Activated naive CD8-positive, alpha-beta T cell treated with anti-CD3 and anti-CD28 coated beads for 36 hours (primary cell): ENCODE measurements at places on chromosomes 4 and X. TPM values are rescaled to one million over a fixed set of nuclear protein-coding genes. Genes with fewer than 3 reads are reported as not detected.

The ARHGAP10 gene
- 6.1 TPM for total RNA-seq

DNA sequence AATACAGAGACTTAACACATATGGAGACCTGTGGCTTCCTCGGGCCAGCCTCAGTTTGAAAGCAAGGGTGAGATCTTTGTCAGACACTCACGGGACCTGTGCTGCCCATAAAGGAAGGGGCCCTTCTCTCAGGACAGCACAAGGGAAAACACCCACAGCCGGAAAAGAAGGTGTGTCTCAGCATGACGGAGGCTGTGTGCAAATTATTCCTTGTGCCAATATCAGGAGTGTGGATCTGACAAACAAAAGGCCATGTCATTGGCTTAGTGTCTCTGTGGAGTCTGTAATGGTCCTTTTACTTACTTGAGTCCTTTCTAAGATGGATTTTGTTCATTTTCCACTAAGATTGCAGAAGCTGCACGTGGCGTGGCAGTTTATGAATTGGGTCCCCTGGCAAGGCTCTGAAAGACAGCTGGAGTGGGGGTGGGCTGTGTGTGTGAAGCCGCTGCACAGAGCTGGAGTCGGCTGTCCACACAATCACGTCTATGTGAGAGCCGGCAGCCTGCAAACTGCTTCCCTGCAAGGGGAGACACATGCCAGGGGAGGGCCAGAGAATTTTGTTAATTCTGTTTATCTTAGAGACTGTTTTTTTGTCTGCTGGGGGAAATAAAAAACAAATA, 1.9 kb downstream of the ENPP6 start:
- DNase-seq = no peak

DNA sequence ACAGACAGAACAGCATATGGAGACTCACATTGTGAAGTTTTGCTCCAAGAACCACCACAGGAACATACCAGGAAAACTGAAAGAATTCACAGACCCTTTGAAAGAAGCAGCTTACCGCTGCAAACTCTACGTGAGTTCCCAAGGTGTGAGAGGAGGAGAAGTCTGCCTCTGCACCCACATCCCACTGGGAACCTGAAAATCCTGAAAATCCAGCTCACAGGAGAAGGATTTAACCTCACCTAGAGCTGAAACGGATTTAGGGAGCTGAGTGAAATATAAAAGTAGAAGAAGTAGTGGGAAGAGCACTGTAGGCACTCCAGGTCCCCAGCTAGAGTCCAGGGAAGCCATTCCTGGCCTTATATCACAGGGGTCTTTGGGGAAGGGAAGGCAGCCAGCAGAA, 80.0 kb downstream of the FHIP1A start:
- DNase-seq = no peak

DNA sequence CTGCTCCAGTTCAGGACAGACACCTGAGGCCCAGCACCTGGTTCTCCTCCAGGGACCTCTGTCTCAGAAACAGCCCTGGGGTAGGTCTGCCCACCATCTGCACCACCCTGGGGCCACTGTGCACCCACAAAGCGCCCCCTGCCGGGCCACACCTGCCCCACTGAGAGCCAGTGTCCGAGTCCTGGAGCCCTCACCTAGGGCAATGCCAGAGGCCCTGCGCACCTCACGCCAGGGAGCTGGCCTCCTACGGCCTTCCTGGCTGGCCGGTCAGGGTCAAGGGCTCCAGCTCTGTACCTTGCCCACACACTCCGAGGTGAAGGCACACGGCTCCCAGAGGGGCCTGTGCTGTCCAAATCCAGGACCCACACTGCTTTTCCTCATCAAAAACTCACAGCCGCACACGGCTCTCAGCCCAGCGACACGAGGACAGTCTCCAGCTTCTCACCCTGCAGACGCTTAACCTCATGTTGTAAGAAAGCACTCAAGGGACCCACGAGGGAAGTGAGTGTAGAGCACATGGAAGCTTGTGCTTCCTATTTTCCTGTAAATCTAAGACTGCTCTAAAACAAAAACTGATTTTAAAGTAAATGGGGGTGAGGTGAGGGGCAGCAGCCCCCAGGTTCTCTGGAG, 5.4 kb downstream of the CTBP1 start:
- no peak for DNase-seq

DNA sequence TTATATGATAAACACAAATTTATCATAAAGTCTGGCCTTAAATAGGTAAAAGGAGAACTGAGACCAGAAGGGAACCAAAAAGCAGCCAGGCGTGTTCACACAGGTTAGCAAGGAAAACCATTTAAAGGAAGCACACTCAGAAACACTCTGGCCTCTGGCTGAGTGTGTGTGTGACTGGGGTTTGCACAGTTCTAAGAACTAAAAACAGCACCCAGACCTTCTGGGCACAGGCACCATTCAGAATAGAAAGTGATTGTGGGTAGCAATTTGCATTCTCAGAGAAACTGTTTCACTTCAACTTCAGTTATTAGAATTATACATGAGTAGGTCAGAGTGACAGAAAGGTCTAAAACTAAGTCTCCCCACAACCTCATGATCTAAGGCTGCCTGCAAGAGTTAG, 10.0 kb downstream of the GPR82 start:
- DNase-seq = peak; percentile 19

The CAPN6 gene
- not detected for total RNA-seq

DNA sequence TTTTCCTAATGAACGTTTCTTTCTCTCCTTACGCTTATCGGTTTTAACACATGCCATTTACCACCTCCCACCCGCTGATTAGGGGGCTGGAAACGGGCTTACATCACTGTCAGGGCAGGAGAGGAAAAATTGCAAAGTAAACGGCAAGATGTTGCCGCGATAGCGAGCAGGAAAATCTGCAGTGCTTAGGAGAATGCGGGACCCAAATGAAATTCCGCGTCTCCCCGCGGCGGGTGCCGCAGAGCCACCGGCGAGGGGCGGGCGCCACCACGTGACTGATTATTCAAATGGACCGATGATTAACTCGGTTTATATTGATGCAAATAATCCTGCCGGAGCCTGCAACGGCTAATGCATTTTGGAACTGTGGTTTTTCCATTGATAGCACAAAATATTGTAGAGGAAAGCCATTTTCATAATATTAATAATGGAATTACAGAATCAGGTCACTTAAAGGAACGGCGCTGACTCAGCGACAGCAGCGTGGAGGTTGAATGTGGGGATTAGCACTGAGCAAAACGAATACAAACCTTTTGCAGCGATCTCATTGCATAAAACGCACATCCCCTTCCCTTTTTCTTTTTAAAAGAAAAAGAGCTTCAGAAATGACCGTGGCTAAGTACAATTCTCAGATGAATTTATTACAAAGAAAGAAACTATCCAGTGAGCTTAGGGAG, 224.2 kb downstream of the STIM2 start:
- peak; percentile 14 for DNase-seq

GRCh38 chr4:40940317-40940741, 190.6 kb downstream of the NSUN7 start:
- DNase-seq = no peak

GRCh38 chr4:152944666-152945320, 8.7 kb downstream of the FHDC1 start:
- DNase-seq = no peak

The SLC2A9 gene
- 1.1 TPM for total RNA-seq

The KLB gene
- total RNA-seq = not detected

DNA sequence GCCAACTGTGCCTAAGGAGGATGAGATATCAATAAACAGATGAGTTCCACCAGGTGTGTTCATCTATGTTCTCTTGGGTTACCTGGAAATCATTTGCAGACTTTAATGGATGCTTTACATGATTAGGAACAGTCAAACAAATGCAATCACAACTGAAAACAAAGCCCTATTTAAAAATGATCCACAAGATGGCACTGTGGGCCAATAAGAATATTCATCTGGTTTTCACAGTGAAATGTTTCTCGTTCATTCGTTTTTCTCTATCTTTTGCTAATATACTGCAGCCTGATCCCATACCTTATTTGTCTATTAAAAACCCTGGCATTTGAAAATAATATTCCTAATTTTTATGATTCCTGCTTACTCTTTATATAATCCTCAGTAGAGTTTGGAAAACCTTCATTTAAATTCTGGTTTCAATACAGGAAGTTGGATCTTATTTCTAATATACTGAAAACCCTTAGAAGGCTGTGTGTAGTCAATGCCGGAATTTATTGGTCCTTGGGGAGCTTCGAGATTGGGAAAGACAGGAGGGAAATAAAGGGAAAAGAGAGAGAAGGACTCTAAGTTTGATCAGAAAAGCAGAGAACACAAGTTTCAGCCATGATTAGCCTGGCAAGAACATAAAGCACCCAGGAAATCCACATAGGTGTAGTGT, 63.8 kb upstream of the TAPT1 start:
- DNase-seq = no peak

The FAM53A gene
- 0.82 TPM for total RNA-seq

DNA sequence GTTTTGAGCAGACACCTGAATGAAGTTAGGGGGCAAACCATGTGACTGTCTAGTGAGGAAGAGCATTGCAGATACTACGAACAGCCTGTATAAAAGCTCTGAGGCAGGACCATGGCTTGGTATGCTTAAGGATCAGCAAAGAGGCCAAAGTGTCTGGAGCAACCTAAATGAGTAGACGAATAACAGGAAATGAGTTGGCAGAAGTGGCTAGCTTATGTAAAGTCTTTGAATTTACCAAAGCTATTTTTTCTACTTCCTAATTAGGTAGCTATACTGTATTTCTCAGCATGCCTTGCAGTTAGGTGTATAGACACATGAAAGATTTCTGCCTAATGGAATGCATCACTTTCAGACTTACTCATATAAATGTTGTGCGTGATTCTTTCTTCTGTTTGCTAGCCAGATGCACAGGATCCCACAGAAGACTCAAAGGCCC, 9.3 kb upstream of the GPRIN3 start:
- no peak for DNase-seq

The MAGED4 gene
- 1.3 TPM for total RNA-seq

- no peak for DNase-seq
Observed at GRCh38 chrX:129650821-129651510, 3.8 kb downstream of the APLN start.

DNA sequence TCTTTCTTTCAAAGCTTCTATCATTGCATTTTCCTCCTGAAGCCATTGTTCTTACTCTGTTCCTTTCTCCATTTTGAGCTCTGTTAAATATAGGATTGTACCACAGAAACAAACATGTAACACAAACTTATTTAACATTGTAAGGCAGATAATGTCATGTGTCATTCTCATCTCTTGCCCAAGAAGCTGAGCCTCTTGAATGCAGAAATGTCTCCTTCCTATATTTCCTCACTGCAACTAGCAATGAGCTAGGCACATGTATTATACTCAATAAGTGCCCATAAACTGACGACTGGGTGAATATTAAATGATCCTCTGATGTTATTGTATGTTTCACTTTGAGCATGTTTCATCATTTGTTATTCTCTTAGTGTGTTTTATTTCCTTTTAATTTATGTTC, 56.7 kb upstream of the SLC7A11 start:
- DNase-seq = no peak

DNA sequence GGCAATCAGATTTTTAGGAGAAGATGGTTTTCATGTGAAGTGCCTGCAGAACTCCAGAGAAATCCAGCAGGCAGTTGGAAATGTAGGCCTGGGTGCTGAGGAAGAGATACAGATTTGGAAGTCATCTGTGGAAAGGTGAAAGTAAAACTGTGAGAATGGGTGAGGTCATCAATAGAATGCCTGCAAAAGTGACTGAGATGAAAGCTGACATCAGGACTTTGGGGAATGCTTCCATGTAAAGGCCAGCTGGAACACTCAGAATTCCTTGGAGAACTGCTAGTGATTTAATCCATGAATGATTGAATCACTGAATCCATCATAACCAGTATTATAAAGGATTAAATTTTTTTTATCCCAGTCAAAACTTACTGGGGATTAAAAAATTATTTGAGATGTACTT, 124.5 kb upstream of the GIMD1 start:
- no peak for DNase-seq

DNA sequence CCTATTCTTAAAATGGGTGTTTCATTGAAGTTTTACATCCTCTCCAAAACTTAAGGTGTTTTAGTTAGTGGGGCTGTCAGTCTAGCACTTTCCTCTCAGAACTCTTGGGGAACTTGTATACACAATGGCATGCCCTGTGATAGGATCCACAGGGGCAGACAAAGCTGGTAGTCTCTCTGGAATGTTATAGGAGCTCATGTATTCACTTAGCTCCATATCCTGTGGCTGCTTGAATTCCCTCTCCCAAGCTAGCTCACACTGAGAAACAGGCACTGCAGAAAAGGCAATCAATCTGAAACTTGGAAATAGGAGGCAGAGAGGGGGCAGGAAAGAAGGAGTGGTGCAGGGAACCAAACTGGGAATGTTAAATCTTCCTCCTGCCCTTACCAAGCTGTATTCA, 26.3 kb upstream of the ARMCX2 start:
- DNase-seq = no peak

GRCh38 chr4:177293208-177294033, 16.3 kb upstream of the NEIL3 start:
- DNase-seq = no peak
